ENCODE measurements at places on chromosomes 3 and 15. TPM values are rescaled to one million over a fixed set of nuclear protein-coding genes. Genes with fewer than 3 reads are reported as not detected.

The CTDSPL gene
- total RNA-seq, result 50.9 TPM

The FHIT gene
- total RNA-seq, result 18.6 TPM

The IMPG2 gene
- total RNA-seq, result 0.23 TPM

The UACA gene
- total RNA-seq, result 46.7 TPM

The CBLB gene
- total RNA-seq, result 40.8 TPM

The SLC25A26 gene
- total RNA-seq, result 21.6 TPM
